ENCODE measurements at places on chromosomes 1 and 21. TPM values are rescaled to one million over a fixed set of nuclear protein-coding genes. Genes with fewer than 3 reads are reported as not detected.

The RHD gene
- not detected for polyA plus RNA-seq

The TCP10L gene
- polyA plus RNA-seq: 0.35 TPM

The GJA4 gene
- polyA plus RNA-seq: 9.3 TPM

- DNase-seq: no peak
- H3K36me3 ChIP-seq: no peaks in the 10 kb centered on the region
Observed at GRCh38 chr1:226553924-226554282, 5.3 kb downstream of the STUM start.

GRCh38 chr1:214702556-214702955 is 99.6 kb downstream of the CENPF start:
- H3K27me3 ChIP-seq: no peaks in the 10 kb centered on the region
- no peaks in the 10 kb centered on the region for H3K36me3 ChIP-seq
- DNase-seq: no peak
- no peaks in the 10 kb centered on the region for H3K4me1 ChIP-seq
- no peak overlapping the region for H3K4me3 ChIP-seq

DNA sequence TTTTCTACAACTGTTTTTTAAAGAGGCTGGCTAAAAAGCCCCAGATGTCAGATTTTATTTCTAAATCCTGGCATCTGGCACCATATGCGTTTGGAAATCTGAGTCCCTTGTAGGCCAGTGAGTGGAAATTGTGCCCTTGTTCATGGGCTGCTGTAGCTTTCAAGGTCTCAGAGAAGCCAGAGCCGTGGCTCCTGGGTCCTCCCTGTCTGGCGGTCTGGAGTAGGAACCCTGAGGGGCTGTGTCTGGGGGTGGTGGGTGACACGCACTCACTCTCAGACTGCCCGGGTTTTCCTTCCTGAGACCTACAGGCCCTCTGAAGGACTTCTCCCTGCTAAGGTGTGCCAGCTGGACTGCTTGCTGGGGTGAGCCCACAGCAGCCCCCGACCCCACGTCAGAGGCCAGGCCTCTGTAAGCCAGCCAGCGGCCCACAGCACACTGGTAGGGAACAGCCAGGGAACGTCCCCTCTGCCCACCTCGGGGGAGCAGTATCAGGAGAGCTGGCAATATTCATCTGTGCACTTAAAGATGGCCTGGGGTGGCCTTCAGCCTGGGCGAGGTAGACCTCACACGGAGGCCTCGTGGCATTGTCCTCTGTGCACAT is 151.5 kb downstream of the PEX14 start:
- peak; percentile 39 for DNase-seq
- no peak overlapping the region for H3K27ac ChIP-seq
- H3K36me3 ChIP-seq: peaks cover 51% of the 10 kb centered on the region

DNA sequence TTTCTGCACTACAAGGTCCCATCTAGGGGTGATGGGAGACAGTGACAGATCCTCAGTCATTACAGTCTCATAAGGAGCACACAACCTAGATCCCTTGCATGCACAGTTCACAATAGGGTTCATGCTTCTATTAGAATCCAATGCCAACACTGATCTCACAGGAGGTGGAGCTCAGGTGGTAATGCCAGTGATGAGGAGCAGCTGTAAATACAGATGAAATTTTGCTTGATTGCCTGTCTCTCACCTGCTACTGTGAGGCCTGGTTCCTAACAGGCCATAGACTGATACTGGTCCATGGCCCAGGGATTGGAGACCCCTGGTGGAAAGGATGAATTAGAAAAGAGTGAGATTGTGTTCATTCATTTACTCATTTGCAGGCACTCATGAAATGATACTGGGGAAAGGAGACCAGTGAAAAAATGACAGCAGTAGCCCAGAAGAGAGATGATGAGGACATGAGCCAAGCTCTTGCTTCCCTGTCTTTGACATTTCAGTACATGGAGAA is 251.6 kb upstream of the DUSP10 start:
- no peaks in the 10 kb centered on the region for H3K36me3 ChIP-seq
- H3K4me3 ChIP-seq: no peak overlapping the region
- H3K27ac ChIP-seq: no peak overlapping the region
- no peaks in the 10 kb centered on the region for H3K4me1 ChIP-seq

- no peaks in the 10 kb centered on the region for H3K36me3 ChIP-seq
- no peak overlapping the region for H3K27ac ChIP-seq
Observed at GRCh38 chr1:231214918-231215680, 25.9 kb upstream of the GNPAT start.

DNA sequence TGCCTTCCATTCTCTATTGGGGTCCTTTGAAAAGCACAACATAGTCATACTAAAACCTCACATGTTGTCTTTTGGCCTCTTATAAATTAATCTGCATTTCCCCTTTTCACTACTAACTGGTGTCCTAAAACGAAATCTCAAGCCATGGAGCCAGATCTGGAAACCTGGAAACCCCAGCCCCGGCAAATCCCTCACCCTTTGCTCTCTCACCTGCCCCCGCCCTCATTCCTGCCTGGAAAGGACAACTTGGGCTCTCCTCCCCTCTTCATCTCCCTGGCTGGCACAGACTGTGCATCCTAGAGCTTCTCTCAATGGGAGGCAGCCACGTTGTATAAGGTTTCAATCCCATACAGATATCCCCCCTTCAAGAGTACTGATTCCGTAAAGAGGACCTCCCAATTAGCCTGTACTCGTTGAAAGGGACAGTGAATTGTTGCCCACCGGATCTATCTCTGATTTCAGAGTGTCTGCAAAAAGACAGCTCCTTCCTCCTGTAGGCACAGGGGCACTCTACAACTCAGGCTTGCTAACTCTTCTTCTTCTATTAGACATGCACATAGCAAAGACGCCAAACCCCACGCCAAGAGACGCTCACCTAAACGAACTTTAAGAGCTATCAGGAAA is 1.4 kb downstream of the DUSP10 start:
- peak overlapping the region; percentile 80 for H3K4me3 ChIP-seq

DNA sequence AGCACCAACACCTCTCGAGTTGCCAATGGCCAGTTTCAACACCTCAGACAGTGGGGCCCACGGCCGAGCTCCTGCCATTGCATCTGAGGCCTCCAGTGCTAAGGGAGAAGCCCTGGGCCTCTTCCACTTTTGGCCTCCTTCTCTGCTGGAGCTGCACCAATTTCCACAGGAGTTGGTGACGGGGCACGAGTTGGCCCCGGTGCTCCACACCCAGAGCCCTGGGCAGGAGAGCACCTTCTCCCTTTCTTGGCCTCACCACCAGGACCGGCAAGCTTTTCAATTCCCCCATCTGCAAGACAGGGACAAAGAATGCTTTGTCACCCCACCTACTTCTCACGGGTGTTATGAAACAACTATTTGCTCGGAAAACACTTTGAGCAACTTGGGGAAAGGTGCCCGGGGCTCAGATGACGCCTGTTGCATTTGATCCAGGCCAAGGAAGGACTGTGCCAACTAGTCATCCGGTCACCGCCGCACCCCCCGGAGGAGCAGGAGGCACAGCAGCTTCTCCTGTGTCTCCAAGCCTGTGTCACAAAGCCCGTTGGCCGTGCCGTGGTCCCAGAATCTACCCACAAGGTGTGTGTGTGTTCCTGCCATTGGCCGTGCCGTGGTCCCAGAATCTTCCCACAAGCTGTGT is 55.2 kb downstream of the TOMM20 start:
- H3K4me1 ChIP-seq: peaks cover 63% of the 10 kb centered on the region
- peak overlapping the region; percentile 4 for H3K4me3 ChIP-seq
- H3K27me3 ChIP-seq: no peaks in the 10 kb centered on the region
- H3K27ac ChIP-seq: peak overlapping the region; percentile 96
- no peaks in the 10 kb centered on the region for H3K36me3 ChIP-seq

- H3K4me1 ChIP-seq: peaks cover 11% of the 10 kb centered on the region
- H3K27ac ChIP-seq: no peak within 1 kb of the TSS
- DNase-seq: no peak
- H3K27me3 ChIP-seq: peaks cover 32% of the 10 kb centered on the region
- no peaks in the 10 kb centered on the region for H3K36me3 ChIP-seq
- H3K4me3 ChIP-seq: no peak within 1 kb of the TSS
Observed at GRCh38 chr1:6424619-6425593, at the start of gene ESPN. Gene ESPN (plus strand): TSS chr1:6424776. CDS start chr1:6424956, 180 bp downstream.

DNA sequence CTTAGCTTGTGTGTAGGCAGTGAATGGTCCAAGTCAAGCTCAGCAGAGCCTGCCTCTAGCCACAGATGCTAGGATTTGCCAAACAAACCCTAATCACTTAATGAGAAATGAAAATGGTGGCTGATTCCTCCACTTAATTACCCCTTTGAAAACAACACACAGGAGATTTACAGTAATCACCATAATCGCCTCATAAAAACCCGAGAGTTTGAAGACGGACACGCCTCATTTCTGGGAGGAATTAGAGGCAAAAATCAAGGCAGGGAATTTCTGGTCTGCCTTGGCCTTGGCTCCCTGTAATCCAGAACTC is 16.3 kb upstream of the FOXE3 start:
- DNase-seq: no peak
- no peak overlapping the region for H3K27ac ChIP-seq
- H3K27me3 ChIP-seq: peaks cover 53% of the 10 kb centered on the region
- H3K4me1 ChIP-seq: no peaks in the 10 kb centered on the region

GRCh38 chr1:39410915-39411436 is 80.5 kb upstream of the BMP8A start:
- no peaks in the 10 kb centered on the region for H3K27me3 ChIP-seq
- peaks cover 69% of the 10 kb centered on the region for H3K4me1 ChIP-seq
- DNase-seq: peak; percentile 82

- H3K27me3 ChIP-seq: no peaks in the 10 kb centered on the region
- peak overlapping the region; percentile 95 for H3K27ac ChIP-seq
- peak overlapping the region; percentile 87 for H3K4me3 ChIP-seq
Observed at GRCh38 chr1:99852648-99853047, 2.5 kb downstream of the AGL start.

- no peaks in the 10 kb centered on the region for H3K27me3 ChIP-seq
- no peak for DNase-seq
- no peaks in the 10 kb centered on the region for H3K36me3 ChIP-seq
- H3K4me3 ChIP-seq: peak overlapping the region; percentile 64
Observed at GRCh38 chr1:84944767-84945486, 51.9 kb upstream of the LPAR3 start.

GRCh38 chr1:203665993-203666392 is 39.4 kb downstream of the ATP2B4 start:
- H3K27me3 ChIP-seq: no peaks in the 10 kb centered on the region
- no peaks in the 10 kb centered on the region for H3K36me3 ChIP-seq
- H3K27ac ChIP-seq: peak overlapping the region; percentile 36
- H3K4me1 ChIP-seq: peaks cover 32% of the 10 kb centered on the region
- H3K4me3 ChIP-seq: no peak overlapping the region

DNA sequence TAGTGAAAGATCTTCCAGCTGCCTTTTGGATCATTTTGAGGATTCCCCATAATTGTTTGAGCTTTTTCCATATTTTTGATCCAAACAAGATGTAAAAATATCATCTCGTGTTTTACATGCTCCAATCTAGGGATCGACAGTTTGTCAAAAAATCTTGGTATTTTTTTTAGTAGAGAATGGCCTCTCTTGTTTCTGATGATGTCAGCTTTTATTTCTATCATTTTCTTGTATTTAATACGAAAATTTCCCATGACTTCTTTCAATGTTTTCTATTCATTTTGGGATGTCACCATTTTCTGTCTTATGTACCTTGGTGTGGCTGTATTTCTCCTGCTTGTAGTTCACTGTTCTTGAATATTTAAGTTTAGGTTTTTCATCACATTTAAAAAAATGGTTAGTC is 812.0 kb upstream of the NCAM2 start:
- no peaks in the 10 kb centered on the region for H3K36me3 ChIP-seq
- no peak overlapping the region for H3K27ac ChIP-seq
- H3K4me1 ChIP-seq: no peaks in the 10 kb centered on the region
- DNase-seq: no peak
- no peaks in the 10 kb centered on the region for H3K27me3 ChIP-seq

GRCh38 chr21:17598437-17598836 is 14.3 kb downstream of the BTG3 start:
- H3K4me1 ChIP-seq: no peaks in the 10 kb centered on the region
- no peak overlapping the region for H3K27ac ChIP-seq
- no peaks in the 10 kb centered on the region for H3K27me3 ChIP-seq
- DNase-seq: no peak
- H3K36me3 ChIP-seq: no peaks in the 10 kb centered on the region

DNA sequence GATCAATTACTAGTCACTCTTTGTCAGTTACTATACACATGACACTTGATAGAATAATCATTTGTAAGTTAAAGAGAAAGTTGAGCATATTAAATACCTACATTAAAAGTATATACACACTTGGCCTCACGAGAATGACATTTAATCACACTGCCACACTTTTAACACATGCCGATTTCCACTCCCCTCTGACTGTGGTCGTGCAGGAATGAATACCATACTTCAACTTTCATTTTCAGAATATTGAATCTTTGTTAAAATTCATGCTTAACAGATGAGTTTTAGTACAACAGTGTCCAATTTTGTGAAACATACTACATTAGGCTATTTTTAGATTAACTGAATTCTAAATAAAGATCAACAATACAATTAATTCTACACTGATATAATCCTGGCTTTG is 78.2 kb upstream of the SDC3 start:
- no peak overlapping the region for H3K4me3 ChIP-seq
- peak overlapping the region; percentile 38 for H3K27ac ChIP-seq
- H3K36me3 ChIP-seq: peaks cover 9% of the 10 kb centered on the region
- H3K4me1 ChIP-seq: peaks cover 96% of the 10 kb centered on the region
- no peaks in the 10 kb centered on the region for H3K27me3 ChIP-seq

DNA sequence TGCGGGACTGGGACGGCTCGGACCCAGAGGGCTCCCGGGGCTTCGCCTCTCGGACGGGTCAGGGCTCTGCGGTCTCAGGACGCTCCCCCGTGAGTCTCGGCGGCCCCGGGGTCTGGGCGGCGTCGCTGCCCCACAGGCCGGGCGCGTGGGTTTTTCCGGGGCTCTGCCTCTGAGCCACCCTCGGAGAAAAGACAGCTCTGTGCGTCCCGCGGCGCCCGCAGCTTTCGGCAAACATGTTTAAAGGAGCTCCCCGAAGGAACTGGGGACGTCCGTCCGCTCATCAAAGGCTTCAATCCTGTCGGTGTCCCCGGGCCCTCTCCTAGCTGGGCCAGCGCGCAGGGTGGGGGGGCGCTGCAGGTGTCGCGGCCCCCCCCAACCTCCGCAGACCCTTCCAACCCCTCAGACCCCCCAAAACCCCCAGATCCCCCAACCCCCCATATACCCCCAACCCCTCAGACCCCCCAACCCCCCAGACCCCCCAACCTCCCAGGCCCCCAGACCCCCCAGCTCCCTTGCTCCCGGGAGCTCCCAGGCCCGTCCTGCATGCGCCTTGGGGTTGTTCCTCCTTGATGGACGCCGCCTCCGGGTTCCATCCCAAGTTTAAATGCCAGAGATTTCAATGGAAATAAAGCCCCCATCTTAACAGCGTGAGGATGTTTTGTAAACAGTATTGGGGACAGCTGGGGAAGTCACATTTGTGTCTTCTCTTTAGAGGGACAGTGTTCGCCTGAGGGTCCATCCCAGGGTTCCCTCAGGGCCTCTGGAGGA is 996 bp upstream of the C1orf159 start:
- H3K36me3 ChIP-seq: no peaks in the 10 kb centered on the region
- H3K4me1 ChIP-seq: peaks cover 4% of the 10 kb centered on the region
- no peak overlapping the region for H3K27ac ChIP-seq
- H3K27me3 ChIP-seq: peaks cover 5% of the 10 kb centered on the region

GRCh38 chr1:241250465-241250864 is 106.5 kb downstream of the RGS7 start:
- H3K27ac ChIP-seq: no peak overlapping the region
- no peak for DNase-seq
- H3K4me3 ChIP-seq: no peak overlapping the region
- H3K36me3 ChIP-seq: no peaks in the 10 kb centered on the region
- no peaks in the 10 kb centered on the region for H3K27me3 ChIP-seq
- no peaks in the 10 kb centered on the region for H3K4me1 ChIP-seq

Measured in psoas muscle (tissue), 8 donors.